Activated CD8-positive, alpha-beta memory T cell treated with anti-CD3 and anti-CD28 coated beads, Interleukin-2, amount 50 U/mL, for 48 hours (primary cell): ENCODE measurements at places on chromosomes 16 and 17.

DNA sequence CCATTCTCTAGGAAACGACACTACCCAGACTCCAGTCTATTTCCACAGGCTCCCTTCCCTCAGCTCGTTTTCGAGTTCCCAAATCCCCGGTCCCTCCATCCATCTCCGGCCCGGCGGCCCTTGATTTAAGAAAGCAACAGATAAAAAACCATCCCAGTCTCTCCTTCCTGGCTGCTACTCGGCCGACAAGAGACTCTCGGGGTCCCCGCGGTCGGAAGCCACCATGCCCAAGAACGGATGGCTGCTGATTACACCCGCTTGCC, 182 bp downstream of the RPL26 start:
- no peak for DNase-seq

- DNase-seq: peak; percentile 84
These were observed 125.4 kb upstream of the CHMP6 start for GRCh38 chr17:80866050-80866793.

DNA sequence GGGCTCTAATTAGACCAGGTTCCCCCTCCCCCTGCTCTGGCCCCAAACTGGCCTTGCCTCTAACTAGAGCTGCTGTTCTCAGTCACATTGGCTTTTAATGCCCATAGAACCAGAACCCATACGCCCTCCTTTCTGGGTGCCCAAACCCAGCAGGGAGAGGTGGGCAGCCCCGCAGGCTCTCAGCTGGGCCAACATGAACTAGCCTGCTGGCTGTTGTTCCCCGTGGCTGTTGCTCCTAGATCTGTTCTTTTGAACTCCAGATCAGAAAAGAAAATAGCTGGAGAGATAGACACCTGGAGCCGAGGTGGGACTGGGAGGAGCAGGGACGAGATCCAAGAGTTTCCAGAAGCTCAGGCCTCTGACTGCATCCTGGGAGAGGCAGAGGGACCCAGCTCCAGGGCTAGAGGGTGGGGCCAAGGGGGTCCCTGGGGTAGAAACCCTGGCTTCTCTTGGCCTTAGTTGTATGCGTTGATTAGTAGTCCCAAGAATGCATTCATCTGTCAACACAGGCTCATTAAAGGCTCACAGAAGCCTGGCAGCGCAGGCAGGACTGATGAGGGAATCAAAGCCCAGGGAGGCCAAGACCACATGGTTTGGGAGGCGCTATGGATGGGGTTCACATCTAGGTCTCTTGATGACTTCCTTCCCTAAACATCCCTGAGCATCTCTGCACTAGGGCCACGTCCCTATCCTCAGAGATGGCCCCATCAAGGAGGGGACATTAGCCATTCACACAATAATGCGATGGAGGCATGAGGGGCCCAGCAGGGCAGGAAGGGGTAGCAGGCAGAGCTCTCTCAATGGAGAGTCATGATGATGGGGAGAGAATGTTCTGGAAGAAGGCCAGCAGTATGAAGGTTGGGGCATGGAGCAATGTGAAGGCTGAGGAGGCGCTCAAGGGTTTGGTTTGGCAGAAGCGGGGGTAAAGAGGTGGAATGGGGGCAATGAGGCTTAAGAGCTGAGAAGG, 1.3 kb upstream of the CPSF4L start:
- DNase-seq: no peak

GRCh38 chr16:59296888-59297287, 562.8 kb upstream of the GOT2 start:
- DNase-seq: no peak

GRCh38 chr17:73228748-73229236, 32.9 kb downstream of the CPSF4L start:
- no peak for DNase-seq

DNA sequence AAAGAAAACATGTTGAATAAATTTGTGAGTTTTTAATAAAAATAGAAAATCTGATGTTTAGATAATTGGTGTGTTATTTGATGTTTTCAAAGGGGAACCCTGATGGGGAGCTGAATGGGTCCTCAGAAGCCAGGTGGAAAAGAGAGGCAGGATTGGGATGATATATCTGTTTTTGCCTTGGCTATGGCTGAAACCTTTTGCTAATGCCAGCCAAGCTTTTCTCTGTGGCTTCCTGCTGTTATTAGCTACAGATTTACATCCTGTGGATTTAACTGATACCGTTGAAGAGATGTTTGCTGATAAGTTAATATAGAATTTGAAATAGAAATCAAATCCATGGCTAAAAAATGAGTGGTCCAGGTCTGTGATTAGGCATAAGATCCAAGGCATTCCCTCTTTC, 4.2 kb upstream of the AATF start:
- DNase-seq: no peak

DNA sequence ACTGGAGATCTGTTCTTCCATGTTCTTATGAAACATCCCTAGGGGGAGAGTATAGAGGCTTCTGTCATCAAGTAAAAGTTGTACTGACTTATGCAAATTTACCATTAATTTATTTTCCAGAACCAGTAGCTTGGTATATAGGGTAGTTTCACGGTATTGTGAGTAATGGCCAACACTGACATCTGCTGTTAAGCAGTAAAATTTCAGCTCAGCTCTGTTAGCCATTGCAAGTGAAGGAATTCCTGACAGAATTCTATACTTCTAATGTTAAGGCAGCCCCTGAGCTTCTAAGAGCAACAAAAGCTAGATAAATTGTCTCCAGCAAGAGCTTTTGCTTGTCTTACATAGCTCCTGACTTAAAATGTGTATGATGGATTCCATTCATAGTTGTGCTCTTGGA, 613.5 kb upstream of the C16orf82 start:
- DNase-seq: no peak

DNA sequence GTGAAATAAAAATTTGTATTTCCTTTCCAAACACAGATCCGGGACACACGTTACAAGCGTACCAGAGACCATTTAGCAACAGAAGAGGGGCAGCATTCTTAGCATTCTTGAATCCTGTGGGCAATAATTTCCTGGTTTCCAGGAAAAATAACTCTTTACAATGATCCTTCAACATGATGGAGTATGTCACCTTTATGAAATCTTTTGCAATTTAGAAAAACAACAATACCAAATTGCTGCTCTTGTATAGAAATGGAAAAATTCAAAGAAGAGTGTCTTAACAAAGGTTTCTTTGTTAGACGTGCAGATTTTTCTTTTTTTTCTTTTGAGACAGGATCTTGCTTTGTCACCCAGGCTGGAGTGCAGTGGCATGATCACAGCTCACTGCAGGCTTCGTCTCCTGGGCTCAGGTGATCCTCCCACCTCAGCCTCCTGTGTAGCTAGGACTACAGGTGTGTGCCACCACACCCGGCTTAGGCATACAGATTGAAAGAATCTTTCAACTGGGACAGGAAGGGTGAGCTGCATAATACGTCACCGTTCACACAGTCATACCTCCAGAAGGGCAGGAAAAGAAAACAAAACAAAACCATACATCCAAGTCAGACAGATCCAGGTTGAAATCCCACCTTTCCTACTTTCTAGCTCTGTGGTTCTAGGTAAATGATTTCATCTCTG, 10.8 kb upstream of the GCSH start:
- DNase-seq: no peak

GRCh38 chr17:81524865-81525159, 3.4 kb upstream of the FSCN2 start:
- DNase-seq: no peak

- DNase-seq: no peak
These were observed 16.7 kb upstream of the KRTAP17-1 start for GRCh38 chr17:41332239-41332638.

- DNase-seq: no peak
These were observed 24.1 kb downstream of the BAHCC1 start for GRCh38 chr17:81419319-81419885.

DNA sequence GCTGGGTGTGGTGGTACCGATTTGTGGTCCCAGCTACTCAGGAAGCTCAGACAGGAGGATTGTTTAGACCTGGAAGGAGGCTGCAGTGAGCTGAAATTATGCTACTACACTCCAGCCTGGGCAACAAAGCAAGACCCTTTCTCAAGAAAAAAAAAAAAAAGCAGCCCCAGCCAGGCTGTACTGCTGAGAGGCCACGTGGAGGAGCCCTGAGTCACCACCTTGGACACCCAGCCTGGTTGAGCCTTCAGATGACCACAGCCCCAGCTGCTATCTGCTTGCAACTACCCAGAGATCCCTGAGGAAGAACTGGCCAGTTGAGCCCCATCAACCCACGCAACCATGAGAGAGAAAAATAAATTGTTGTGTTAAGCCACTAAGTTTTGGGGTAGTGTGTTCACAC, 23.6 kb upstream of the GPRC5C start:
- no peak for DNase-seq

DNA sequence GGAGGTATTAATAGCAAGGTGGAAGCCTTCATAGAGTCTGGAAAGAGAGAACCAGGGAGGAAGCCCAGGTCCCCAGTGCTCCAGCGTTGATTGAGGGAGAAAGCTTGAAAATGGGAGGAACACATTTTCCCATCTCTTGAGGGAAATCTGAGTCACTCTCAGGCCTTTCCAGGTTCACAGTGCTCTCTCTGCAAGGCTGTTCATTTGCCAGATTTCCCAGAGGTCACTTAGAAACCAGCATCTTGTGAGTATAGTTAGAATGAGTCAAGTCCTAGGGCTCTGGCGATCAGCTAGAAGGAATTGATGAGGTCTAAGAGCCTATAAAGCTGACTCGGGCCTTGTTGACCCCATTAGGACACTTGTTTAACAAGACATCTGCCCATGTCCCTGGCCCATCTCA, 17.7 kb upstream of the ZNF594 start:
- DNase-seq: no peak

- no peak for DNase-seq
These were observed 288.0 kb downstream of the MAF start for GRCh38 chr16:79312502-79312901.

DNA sequence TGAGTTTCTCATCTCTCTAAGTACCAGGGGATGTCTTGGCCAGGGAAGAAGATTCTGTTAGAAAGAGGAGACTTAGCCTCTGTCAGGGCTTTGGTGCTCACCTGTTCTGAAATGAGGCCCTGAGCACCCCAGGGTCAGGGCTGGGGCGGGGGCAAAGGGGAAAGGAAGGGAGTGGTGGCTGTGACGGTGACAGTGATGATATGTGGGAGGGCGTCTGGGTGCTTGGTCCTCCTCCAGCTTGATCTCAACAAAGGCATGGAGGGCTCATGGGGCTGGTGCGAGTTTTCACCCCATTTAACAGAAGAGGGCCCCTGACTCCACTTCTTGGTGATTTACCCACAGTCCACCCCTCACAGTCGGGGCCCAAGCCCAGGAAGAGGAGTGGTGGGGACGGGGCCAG, 15.1 kb downstream of the SOX8 start:
- DNase-seq: no peak

DNA sequence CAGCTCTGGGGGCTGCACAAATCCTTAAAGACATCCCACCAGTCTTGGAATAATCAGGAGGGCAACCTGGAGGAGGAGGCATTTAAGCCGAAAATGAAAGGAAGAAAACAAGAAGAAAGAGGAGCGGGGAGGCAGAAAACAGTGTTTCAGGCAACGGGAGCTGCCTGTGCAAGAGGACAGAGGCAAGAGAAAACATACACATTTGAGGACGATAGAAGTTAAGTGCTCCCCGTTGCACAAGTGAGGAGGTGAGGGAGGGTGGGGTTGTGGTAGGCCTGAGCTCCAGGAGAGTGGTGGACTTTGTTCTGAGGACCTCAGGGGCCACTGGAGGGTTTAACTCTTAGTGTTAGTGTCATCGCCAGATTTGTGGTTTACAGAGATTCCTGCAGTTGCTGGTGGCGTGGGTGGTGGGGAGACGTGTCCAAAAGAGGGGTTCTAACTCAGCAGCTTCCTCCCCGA, 27.6 kb upstream of the CIBAR2 start:
- no peak for DNase-seq

GRCh38 chr17:68457539-68458259, 403 bp upstream of the WIPI1 start:
- peak; percentile 98 for DNase-seq

DNA sequence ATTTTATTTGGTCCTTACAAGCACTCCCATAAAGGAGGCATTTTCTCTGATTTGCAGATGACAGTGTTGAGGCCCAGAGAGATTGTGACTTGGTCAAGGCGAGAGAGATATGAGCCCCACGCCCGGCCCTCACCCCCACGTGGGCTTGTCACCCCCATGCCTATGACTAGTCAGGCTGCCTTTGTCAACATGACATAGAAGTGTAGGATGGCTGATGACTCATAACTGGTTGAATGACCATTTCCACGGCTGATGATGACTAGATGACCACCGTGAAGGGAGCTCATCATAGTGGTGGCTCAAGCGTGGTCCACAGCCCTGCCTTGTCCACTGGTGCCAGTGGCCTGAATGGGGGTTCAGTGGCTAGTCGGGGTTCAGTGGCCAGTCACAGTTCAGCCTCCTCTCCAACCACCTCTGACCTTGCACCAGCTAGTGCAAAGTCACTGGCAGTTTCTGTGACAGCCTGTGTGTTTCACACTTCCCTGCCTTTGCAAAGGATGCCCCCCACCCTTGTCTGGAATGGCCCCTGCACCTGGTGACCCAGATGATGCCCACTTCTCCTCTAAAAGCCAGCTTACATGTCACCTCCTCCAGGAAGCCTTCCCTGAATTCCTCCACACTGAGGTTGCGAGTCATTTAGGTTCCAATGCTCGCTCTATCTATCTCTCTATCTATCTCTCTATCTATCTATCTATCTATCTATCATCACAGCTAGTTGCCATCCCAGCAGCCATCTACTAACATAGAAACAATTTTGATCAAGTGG, 3.8 kb upstream of the WSCD1 start:
- DNase-seq: no peak

- DNase-seq: no peak
These were observed 277.5 kb upstream of the DYNLRB2 start for GRCh38 chr16:80263181-80263823.

- no peak for DNase-seq
These were observed 8.5 kb downstream of the MPG start for GRCh38 chr16:86483-86952.

DNA sequence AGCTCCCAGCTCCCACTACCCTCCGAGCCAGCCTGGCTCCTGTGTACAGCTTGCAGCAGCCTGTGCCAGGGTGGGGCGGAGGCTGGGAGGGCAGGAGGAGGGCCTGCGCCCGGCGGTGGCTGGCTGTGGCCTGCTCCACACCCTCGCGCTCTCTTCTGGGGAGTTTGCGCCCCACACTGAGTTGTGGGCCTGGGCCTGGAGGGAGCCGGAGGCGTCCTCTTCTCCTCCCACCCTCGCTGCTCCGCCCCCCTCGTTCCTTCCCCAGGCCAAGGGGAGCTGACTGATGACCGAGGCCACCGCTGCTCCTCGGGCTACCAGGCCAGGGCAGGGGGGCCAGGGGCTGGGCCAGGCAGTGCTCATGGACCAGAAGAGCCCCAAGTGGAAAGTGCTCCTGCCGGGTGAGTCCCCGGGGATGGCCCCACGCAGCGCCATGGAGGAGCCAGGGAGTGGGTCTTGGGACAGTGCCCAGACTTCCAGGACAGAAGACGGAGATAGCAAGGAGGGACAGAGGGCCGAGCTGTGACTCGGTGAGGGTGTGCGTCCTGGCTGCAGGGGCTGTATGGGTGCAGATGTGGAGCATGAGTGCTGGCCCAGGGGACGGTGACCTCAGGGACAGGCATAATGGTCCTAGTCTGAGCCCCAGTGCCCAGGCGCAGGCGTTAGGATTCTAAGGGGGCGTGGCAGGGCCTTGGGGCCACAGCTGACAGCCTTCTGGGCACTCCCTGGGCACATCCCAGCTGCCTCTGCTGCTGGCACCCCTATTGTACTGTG, 242.1 kb upstream of the GSE1 start:
- DNase-seq: no peak
